ENCODE measurements at places on chromosomes 4 and X.

GRCh38 chr4:153971899-153972298 is 183.0 kb upstream of the SFRP2 start:
- no peak for DNase-seq

GRCh38 chrX:19886375-19886774 is 1.0 kb downstream of the SH3KBP1 start:
- peak; percentile 29 for DNase-seq

DNA sequence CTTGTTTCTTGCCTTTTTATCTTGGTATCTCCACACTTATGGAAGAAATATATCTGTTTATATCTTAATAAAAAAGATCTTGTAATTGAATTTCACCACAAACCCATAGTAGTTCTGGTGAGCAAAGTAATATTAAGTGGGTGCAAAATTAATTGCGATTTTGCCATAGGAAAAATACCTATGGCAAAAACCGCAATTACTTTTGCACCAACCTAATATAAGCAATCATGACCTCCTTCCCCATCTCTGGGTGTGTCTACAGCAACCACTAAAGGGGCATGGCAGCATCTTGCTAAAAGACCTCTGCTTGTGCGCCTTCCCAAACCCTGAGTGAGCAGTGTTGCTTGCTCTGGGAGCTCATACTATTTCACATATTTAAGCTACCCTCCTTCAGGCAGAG is 124.2 kb upstream of the GUCY1A1 start:
- no peak for DNase-seq

DNA sequence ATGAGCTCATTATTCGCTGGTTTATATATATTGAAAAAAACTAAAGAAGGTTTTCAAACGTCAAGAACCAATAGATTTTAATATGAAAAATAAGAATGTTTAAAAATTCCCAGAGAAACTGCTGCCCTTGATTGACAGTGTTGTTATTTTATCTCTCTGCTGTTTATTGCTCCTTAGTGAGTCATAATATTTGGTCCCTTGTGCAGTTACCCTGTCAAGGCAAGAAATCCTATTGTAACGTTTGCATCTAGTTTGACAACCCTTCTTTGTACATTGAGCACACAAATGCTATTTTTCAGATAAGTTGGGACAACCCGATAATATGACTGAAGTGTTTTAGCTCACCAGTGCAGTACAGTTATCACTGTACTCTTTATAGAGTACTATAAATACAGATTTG is 349.4 kb downstream of the CCSER1 start:
- no peak for DNase-seq

DNA sequence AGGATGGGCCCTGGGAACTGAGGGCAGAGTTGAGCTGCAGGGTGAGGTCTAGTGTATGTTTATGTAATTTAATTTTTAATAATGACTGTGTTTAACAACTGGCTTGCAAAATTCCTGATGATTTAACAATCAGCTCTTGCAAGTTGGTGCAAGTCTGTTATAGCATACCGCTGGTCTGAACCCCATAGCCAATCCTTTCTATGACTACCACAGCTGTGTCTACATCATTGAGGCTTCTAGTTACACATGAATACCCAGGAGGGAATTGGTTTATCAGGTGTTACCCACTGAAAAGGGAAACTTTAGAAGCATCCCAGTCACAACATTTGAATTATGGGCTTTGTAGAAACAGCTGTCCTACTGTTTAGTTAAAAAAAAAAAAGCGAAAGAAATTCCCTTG is 38.3 kb downstream of the SUPT20HL1 start:
- DNase-seq = peak; percentile 21

GRCh38 chrX:69113723-69114122 is 51.5 kb downstream of the PJA1 start:
- no peak for DNase-seq

GRCh38 chr4:139469869-139470268 is 15.9 kb downstream of the RAB33B start:
- DNase-seq = no peak

DNA sequence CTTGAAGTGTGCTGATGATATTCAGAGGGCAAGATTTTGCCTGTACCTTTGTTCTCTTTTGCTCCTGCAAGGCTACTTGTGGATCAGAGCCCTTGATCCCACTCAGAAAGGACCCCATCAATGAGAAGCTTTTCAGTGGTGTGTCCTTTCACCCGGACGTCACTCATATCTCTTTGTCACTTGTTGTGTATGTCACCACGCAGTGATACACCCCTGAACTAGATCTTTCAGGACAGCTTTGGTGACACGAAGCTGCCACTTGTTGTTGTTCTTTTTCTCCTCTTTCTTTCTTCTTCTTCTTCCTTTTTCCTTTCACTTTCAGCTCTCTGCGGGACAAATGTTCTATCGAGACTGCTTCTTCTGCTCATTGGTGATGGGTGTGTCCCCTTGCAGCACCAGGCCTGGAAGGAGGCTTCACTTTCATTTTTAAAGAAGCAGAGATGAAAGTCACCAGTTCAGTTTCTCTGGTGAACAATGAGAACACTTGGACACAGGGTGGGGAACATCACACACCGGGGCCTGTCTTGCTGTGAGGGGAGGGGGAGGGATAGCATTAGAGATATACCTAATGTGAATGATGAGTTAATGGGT is 83.6 kb downstream of the NBDY start:
- no peak for DNase-seq

DNA sequence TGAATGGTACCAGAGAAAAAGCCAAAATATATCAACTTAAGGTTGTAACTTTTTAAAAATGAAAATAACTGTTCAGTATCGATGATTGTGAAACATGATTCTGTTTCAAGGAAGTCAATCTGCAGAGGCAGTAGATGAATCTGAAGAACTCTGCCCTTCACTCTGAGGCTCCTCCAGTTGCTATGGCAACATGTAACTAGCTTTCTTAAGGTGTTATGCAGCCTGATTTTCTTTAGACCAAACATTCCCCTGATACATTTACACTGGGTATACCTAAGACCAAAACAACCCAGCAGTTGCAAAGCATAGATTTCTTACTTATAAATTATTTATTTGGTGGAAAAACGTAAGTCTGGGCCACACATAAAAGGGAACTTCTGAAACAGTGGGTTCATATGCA is 133.6 kb upstream of the RASGEF1B start:
- DNase-seq = no peak

DNA sequence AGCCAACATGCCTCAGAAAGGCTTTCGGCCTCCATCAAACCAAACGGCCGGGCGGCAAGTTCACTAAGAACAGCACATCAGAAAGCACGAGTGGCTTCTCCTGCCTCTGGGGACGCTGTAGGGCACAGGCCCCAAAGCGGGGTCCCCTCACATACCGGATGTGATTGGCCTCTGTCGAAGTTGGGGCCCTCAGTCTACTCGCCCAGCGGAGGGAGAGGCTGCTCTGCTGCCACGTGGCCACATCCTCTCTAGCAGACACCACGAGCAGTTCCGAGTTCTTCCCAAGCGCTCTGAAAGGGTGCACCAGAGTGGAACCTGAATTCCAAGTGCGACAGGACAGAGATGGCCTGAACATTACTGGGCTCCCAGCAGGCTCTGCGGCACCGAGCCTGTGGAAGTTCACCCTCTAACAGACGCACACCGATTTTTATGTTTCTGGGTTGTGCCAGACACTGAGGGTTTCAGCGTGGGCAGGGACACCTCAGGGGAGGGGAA is 21.1 kb downstream of the NOP14 start:
- no peak for DNase-seq

- no peak for DNase-seq
Measured at GRCh38 chr4:183140911-183141320, 41.9 kb downstream of the WWC2 start.

DNA sequence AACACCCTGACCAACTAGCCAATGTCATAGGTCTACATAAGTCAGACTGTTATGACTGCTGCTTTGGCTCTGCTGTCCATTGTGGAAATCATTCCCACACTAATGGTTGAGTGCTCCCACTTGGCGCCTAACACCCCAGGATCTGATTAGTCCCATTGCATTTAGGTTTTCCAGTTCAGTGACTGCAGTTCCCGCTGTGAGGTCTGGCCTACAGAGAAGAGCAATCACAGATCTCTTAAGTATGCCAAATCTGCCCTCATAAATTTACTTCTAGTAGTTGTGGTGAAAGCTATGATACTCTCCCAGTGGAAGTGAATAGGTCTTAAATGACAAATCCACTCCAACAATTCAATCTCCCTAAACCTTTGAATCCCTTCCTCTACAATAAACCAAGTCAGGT is 77.3 kb upstream of the IL2 start:
- DNase-seq = no peak

DNA sequence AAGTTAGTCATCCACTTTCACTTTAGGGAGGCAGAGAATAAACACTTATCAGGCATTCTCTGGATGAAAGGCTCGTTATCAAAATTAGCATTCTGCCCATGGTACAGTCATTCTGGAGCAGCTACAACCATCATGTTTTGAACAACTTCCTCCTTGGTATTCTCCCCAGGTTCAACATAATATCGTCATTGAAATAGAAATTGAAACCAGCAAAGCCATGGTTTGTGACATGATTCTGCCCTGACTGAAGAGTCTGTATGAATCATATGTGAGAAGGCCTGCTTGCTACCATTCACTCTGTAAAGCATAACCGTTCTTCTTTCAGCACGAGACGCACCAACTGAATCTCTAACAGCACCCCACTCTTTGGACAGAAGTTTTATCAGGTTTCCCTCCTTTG is 127.5 kb upstream of the RADX start:
- no peak for DNase-seq

- DNase-seq = no peak
Measured at GRCh38 chr4:158316264-158316663, 106.0 kb downstream of the TMEM144 start.

DNA sequence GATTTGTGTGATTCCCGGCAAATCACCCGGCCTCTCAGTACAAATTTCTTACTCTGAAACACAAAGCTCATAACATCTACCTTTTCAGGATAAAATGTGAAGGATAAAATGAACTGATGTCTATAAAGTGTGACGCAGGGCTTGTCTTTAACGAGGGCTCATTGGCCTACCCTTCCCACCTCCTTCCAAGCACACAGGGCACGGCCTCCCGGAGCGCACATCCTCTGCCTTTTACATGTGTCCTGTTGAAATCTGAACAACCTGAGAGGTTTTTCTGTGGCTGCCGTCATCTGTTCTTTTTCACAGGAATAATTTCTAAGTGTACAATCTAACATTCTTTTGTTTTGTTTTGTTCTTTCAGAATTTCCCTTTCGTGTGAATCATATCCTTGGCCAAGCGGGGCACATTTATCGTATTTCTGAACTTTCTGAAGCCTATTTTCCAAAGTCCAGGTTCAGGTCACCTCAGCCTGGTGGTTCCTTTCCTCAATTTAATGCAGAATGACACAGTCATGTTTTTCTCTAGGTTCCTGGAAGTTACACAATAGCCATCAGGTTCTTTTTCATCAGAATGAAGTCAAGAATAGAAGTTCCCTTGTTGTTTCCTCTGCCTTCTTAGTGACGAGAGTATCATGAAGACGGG is 53.1 kb upstream of the SPRY1 start:
- no peak for DNase-seq

DNA sequence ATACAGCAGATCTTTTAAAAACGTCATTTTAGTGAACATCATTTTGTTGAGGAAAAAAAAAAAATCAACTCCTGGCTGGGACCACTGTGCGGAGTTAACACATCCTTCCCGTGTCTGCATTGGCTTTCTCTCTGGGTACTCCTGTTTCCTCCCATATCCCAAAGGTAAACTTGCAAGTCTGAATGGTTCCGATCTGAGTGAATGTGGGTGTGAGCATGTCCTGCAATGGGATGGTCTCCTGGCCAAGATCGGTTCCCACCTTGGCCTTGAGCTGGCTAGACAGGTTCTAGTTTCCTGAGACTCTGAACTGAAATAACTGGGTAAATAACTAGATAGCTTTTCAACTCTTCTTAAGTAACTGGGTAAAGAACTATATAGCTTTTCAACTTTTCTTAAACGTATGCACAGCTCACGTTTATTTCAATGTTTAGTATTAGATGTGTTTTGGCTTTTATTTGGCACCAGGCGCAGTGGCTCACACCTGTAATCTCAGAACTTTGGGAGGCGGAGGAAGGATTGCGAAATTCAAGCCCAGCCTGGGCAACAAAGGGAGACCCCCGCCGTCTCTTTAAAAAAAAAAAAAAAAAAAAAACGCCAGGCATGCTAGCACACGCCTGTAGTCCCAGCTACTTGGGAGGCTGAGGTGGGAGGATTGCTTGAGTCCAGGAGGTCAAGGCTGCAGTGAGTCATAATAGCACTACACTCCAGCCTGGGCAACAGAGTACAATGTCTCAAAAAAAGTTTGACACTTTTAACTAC is 14.0 kb downstream of the RBMX start:
- no peak for DNase-seq

GRCh38 chrX:135327299-135327698 is 18.0 kb downstream of the ETDC start:
- no peak for DNase-seq

GRCh38 chr4:122152711-122153226 is 638 bp downstream of the BLTP1 start:
- peak; percentile 15 for DNase-seq

GRCh38 chr4:153676486-153676885 is 7.6 kb upstream of the TLR2 start:
- DNase-seq = no peak

DNA sequence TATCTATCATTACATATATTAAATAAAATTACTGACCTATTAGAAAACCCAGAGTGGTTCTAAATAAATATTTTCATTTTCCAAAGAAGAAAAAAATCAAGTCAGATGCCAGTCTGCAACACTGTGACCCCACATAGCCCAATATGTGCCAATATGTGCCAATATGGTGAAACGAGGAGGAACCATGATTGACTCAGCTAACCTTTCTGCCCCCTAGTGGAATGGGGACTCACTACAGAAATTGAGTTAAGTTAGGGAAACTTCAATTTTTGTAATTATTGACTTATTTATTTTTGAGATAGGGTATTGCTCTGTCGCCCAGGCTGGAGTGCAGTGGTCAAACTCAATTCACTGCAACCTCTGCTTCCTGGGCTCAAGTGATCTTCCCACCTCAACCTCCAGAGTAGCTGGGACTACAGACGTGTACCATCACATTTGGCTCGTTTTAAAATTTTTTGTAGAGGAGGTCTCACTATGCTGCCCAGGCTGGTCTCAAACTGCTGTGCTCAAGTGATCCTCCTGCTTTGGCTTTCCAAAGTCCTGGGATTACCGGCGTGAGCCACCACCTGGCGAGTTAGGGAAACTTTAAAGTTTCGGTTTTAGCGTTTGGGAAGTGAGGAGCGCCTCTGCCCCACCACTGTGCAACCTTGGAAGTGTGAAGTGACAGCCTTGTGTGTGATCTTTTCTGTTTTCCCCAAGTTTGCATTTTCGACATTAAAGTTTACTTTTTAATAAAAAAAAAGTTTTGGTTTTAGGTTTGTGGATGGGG is 116.8 kb upstream of the SHISA3 start:
- DNase-seq = peak; percentile 32

DNA sequence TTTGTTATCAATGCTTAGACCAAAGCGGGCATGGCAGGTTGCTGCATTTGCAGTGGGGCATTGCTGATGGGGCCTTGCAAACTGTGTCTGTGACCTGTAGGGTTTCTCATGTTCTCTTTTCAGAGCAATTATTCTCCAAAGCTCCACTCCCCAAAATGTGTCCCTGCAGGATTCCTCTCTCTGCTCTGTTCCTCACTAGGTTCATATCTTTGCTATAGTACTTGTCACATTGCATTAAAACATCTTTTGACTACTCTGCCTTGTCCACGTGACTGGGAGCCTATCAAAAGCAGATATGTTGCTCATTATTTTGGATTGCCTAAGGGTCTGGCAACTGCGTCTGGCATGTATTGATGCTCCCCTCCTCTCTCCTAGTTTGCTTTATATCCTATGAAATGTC is 177.7 kb upstream of the MID1 start:
- no peak for DNase-seq

Measured in NCI-H526 (cell line).